ENCODE measurements at places on chromosomes 1 and 21.

DNA sequence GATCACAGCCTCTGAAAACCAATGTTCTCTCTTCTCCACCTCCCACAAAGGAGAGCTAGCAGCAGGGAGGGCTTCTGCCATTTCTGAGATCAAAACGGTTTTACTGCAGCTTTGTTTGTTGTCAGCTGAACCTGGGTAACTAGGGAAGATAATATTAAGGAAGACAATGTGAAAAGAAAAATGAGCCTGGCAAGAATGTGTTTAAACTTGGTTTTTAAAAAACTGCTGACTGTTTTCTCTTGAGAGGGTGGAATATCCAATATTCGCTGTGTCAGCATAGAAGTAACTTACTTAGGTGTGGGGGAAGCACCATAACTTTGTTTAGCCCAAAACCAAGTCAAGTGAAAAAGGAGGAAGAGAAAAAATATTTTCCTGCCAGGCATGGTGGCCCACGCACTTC lies 35.8 kb upstream of the TDRD10 start:
- no peak for DNase-seq

DNA sequence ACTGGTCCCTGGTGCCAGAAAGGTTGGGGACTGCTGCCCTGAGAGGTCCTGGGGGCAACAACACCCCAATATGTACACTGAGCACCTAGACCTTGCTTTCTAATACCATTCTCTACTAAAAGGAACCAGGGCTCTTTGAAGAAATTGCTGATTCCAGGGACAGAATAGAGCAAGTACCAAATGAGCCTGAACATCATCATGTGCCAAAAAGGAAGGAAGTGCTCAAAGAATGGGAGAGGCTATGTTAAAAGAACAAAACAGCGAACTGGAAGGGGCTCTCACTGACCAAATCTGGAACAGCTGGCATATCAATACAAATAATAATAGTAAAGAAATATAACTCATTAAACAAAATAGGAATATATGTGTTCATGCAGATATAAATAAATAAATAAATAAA lies 50.8 kb downstream of the PIK3R3 start:
- DNase-seq = no peak

GRCh38 chr1:28986306-28986910 lies 72.0 kb downstream of the EPB41 start:
- no peak for DNase-seq

DNA sequence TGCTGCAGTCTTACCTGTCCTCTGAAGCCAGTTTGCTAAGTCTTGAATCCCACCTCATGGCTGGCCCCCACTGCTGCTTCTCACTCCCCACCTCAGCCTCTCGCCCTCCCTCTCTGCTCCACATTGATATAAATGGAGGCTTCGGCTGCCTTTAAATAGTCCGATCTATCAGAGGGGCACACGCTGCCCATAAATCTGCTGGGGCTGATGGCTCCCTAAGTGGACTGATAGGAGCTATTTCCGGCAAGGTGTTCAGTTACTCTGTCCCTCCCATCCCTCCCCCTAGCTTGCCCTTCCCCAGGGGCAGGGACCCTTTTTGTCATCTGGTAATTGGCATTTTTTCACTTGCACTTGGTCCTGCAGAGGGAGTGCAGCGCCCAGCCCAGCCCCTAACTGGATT lies 108.4 kb downstream of the TMEM53 start:
- no peak for DNase-seq

DNA sequence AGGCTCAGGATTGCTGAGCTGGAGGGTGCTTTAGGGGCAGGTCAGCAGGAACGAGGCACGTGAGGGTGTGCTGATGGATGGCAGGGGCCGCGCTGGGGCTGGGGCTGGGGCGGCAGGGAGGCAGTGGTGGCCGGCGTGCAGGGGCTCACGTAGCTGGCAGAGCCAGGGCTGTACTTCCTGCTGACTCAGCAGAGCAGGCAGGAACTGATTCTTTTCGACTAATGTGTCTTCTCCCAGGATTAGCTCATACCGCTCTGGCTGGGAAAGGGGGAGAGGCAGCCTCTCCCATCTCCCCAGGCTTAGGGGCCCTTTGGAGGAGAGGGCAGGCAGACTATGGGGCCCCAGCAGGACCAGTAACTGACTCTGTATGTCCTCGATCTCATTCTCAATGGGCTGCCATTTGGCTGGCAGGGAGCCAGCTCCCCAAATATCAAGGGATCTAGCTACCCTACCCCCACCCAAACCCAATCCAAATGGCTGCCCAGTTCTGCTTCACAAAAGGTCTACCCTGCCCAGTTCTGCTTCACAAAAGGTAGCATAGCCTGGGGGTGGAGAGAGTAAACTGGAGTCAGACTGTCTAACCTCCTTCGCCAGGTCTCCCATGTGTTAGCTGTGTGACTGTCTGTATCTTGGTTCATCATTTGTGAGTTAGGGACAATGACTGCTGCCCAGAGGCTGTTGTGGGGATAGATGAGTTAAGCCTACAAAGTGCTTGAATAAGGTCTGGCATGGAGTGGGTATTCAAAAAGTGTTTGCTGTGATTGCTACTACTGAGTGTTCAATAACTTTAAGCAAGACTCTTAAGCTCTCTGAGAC lies 100.1 kb upstream of the SLC2A1 start:
- DNase-seq = no peak

DNA sequence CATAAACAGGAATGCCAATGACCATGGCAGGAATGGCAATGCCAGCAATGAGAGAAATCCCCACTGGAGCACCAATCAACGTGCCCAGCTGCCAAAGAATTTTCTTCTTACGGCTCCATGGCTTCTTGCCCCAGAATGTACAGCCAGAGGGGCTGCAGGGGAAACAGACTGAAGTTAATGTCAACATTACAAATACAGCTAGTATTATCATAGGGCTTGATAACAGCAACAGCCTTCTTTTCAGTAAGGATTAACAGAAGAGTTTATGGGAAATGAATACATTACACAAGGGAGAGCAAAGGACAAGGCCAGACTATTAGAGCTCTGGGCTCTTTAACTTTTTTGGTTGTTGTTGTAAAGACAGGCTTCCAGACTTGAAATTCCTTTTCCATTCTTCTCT lies 18.2 kb downstream of the RNF19B start:
- no peak for DNase-seq

DNA sequence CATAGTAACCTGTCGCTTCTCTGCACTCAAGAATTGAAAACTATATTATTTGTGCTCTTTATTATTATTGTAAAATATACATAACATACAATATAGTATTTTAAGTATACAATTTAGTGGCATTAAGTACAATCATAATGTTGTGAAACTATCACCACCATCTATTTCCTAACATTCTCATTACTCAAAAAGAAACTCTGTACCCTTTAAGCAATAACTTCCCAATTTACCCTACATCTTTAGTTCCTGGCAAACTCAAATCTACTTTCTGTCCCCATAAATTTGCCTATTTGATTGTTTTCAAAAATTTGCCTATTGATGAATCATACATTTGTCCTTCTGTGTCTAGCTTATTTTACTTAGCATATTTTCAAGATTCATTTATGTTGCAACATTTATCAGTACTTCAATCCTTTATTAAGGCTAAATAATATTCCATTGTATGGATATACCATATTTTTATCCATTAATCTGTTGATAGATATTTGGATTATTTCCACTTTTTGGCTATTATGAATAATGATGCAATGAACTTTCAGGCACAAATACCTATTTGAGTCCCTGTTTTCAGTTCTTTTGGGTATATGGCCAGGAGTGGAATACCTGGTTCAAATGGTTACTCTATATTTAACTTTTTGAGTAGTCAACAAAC lies 99.6 kb upstream of the DMRTA2 start:
- no peak for DNase-seq

GRCh38 chr1:35264871-35265270 lies 3.6 kb upstream of the ZMYM4 start:
- peak; percentile 82 for DNase-seq

DNA sequence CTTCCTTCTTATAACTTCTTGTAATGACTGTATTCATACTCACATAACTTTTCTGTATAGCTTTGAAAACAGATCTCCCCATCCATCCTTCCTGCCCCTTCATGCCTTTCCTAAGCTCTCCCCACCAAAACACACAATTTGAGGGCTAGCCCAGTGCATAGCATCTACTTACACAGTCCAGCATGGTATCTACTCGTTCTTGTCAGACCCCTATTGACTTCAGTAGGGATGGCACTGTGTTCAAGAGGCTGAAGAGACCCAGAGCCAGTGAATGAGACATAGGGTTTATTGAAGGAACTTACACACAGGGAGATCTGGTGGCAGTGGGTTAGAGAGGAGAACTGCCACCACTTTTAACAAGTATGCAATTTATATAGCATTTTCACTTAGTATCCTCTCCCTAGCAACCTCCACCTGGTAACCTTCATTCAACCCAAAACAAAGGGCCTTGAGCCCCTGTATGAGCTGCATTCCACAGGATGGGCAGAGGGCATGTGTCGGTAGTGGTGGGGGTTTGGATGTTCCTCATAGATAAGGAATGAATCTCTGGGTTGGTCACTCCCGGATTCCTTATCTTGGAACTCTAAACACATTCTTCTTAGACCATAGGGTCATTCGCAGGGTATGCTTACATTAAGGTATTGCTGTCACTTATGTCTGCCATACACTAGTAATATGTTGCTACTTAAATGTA lies 64.9 kb upstream of the GNG12 start:
- DNase-seq = peak; percentile 65

DNA sequence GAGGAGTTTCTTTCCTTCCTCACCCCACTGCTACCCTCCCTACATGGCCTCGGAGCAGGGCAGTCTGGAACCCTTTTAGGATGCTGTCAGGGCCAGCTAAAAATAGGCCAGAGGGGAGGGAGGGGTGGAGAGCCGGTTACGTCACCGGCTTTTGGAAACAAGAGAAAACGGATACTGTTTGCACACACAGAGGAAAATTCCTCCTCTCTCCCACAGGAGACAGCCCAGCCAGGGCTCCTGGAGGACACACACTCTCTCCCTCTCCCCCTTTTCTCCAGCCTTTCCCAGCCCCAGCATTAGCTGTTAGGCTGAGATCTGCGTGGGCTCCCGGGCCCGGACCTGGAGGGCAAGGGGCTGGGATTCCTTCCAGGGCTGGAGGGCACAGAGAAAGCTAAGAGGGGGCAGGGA lies 20.0 kb upstream of the ALDH4A1 start:
- no peak for DNase-seq

DNA sequence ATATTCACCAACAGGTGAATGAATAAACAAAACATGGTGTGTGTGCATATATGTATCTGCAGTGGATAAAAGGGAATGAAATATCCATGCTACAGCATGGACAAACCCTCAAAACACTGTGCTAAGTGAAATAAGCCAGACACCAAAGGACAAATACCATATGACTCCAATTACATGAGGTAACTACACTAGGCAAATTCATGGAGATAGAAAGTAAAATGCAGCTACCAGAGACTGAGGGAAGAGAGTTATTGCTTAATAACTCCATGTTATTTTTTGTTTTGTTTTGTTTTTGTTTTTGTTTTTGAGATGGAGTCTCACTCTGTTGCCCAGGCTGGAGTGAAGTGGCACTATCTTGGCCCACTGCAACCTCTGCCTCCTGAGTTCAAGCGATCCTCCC lies 2.4 kb downstream of the ITLN1 start:
- DNase-seq = no peak

DNA sequence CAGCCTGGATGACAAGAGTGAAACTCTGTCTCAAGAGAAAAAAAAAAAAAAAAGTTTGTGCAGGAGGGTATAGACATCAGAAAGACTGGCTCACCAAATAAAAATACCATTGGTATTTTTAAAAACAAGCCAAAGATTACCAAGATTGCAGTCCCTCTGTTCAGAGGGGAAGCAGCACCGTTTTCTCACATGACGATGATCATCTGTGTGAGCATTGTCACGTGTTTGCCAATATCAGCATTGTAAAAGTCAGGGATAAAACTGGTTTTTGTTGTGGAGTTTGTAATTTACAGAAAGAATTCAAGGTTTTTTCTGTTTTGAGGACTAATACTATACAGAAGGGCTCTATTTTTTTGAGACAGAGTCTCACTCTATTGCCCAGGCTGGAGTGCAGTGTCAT lies 26.5 kb downstream of the ZNF362 start:
- DNase-seq = no peak

DNA sequence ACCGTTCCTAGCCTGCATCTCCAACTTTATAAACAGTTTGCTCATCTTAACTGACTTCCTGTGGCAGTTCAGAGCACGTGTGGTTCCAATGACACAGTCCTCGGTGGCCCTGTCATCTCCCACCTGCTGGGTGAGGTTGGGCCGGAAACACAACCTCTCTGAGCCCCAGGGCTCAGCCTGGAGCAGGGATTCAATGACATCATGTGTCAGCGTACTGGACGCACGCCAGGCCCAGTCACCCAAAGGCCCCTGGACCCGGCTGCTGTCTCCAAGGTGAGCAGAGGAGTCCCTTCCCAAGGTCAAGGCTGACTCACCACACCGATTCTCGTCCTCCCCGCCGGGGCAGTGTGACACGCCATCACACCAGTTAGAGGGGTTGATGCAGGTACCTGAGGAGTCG lies 19.9 kb downstream of the TMPRSS2 start:
- no peak for DNase-seq

- no peak for DNase-seq
These were observed 23.7 kb downstream of the VANGL1 start for GRCh38 chr1:115665319-115666096.

- DNase-seq = no peak
These were observed 28.7 kb upstream of the DIP2A start for GRCh38 chr21:46429754-46430681.

DNA sequence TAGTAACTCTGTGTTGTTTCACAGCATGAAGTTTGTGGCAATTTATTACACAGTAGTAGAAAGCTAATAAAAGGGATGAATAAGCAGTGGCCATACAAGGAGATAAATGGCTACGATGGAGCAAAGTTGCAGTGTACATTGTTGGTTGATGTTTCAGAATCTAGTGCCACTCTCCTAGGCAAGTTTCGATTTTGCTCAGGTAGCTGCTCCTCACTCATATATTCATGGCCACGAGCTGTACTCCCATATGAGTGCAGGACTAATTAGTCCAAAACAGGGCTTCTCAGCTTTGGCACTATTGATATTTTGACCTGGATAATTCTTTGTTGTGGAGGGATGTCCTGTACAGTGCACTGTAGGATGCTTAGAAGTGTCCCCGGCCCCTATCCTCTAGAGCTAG lies 30.0 kb upstream of the ATP1A1 start:
- DNase-seq = no peak

DNA sequence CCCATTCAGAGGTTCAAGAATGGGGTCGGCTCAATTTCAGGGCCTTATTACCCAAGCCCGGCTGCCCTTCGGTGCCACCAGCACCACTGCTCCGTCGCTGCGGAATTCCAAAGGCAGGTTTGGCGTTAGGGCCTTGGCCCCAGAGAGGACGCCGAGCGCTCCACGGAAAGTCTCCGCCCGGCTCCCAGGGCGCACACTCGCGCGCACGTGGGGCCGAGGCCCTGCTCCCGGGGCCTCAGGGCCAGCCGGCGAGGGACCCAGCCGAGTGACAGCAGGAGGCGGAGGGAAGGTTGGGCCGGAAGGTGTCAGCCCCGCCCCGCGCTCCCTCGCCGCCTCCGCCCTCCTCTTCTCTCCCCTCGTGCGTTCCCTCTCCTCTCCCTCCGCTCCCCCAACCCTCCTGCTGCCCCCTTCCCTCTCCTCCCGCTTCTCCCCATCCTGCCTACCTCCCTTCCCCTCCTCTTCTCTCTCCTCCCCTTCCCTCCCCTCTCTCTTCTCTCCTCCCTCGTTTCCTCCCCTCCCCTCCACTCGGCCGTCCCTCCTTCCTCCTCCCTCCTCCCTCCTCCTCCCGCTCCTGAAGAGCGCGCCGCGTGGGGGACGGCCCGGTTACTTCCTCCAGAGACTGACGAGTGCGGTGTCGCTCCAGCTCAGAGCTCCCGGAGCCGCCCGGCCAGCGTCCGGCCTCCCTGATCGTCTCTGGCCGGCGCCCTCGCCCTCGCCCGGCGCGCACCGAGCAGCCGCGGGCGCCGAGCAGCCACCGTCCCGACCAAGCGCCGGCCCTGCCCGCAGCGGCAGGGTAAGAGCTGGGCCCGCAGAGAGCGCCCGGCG lies at the start of gene ETS2:
Gene ETS2 (plus strand): TSS at position 602 of the 825 bp plus-strand sequence. CDS start 4,106 bp downstream, outside the sequence.
- peak; percentile 97 for DNase-seq

- DNase-seq = no peak
These were observed 258.5 kb downstream of the OMA1 start for GRCh38 chr1:58287894-58288623.
